ENCODE measurements at places on chromosomes 11 and 22.
A peak's percentile ranks its signal among the peaks of the same experiment; 100 is the strongest.

DNA sequence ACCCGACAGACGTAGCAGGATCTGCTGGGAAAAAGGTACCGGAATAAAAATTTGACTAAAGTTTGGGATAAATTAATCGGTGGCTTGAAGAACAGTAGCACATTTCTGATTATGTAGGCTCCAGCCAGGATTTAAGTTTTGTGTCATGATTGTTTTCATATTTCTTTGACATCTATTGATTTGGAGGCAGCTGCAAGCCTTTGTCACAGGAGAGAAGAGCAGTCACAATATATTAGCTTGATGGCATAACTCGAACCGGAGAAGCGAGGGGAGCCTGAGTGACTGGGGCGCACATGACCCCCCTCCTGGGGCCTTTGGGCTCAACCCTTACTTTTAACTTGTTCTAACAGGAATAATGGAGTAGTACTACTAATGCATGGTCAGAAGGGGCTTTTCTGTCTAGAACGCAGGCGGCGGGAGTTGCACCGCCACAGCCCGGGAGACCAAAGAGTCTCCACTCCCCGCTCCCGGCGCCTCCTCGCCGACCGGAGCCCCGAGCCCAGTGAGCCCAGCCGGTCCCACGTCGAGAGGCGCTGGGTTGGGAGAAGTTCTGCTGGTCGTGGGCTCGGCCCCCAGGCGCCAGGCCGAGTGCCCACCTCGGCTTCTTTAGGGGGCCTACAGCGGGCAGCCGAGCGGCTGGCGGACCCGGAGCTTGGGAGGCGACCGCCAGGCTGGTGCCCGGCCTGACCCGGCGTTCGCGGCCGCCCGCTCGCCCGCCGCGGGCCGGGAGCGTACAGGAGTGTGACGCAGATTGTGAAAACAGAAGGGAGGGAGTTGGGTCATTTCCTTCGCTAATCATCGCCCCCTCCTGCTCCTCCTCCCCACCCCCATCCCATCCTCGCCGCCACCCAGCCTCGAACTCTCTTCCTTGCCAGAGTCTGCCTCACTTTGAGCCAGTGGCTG, 15.7 kb upstream of the PAX6 start:
- no peak for DNase-seq

DNA sequence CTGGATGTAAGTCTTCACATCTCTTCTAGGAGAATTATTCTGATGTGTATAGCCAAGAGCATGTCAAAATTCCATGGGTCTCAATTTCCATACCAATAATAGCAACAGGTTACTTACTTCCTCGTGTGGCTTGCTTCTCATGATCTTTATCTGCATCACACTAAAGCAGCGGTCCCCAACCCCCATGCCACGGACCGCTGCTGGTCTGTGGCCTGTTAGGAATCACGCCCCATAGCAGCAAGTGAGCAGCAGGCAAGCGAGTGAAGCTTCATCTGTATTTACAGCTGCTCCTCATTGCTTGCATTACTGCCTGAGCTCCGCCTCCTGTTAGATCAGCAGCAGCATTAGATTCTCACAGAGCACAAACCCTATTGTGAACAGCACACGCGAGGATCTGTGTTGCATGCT, 28.9 kb upstream of the SLC25A1 start:
- DNase-seq, result peak; percentile 11

DNA sequence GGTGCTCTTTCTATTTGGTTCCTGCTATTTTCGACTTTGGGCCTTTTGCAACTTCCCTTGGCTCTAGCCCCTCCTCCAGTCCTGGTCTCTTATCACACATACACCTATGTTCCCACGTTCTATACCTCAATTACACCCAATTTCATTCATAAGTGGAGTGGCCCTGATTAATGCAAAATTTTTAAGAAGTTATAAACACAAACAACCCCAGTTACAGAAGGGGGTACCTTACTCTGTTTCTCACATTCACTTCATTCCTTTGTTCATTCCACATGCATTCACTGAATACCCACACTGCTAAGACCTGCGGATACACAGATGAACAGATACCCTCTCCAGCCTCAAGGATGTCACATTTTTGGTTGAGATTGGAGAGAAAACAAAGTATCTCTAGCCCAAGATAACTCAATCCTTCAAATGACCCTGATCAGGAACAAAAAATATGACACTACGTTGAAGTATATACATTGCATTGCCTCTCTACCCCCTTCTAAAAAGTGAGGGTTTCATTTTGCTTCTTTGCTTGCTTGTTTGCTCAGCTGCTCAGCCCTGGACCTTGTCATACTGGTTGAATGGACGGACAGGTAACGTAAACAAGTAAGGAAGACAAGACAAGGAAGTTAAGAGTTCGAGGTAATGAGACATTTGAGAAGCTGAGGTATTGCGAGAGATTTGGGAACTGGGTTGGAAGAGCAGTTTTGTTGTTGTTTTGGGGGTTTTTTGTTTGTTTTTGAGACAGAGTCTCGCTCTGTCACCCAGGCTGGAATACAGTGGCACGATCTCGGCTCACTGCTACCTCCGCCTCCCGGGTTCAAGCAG, 3.6 kb upstream of the VPS37C start:
- no peak for DNase-seq

DNA sequence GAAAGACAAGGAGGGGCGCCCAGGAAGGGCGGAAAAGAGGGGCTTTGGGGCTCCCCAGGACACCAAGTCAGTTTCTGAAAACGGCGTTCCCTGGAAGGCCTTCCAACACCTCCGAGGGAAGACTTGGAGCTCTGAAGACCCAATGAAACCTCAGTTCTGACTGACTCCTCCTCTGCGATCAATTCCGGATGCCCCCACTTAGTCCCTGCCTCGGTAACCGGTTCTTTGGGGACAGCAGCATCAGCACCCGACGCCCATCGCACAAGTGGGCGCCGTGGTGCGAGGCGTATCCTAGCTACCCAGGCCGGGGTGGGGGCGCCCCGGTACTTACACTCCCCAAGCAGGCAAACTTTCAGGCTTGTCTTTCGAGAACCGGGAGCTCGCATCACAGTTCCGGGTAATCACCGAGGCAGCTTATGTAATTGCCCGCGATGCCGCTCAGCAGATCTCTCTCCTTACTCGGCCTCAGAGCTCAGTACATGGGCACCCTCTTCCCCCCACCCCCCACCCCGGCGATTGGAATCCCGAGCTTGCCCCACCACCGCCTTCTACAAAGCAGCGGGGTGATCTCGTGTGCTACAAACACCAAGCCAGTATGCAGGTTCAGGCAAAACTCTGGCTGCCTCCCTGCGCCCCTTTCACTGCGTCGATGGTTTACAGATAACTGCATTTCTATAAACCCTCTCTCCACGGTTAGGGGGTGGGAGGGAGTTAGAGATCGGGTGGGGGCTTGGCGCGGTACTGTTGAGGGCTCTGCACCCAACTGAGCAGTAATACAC, 2.0 kb downstream of the TENM4 start:
- DNase-seq, result peak; percentile 64

GRCh38 chr11:82673631-82674030, 60.0 kb downstream of the FAM181B start:
- DNase-seq, result no peak

DNA sequence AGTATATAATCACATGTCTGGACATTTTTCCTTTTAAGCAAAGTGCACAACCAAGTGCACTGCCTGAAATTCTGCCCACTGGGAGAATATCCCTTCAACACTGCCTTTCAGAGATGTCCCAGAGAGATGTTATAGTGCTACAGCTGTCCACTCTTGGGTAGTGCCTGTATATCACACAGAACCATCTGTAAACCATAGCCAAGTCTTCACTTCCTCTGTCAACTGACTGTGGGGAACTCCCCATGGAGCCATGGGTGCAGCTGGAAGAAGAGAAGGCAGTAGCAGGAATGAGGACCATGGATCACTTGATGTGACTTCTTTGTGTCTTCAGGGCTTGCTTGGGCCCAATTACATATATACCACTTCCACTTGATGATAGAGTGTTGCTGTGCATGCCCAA, 44.6 kb upstream of the LIN7C start:
- no peak for DNase-seq

GRCh38 chr11:80778432-80778831, 1337.6 kb upstream of the TENM4 start:
- no peak for DNase-seq

DNA sequence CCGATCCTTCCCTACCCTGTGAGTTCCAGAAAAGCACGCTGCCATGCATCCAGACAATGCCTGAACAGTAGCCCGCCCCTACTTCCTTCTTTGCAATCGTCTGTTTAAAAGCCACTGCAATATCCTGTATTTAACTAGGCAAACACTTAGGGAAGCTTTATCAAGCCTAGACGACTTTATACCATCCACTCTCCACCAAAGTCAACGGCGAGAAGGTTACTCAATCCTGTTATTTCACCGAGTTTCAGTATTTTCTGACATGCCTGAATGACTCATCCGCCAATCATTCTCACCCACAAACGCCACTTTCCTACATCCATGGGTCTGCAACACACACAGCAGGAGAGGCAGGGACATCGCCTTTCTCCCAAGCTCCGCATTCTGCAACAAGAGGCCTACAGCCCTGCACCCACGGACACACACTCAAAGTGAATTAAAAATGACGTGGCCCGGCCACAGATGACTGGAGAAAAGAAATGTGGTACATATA, 9.3 kb downstream of the CELSR1 start:
- no peak for DNase-seq

GRCh38 chr22:45757068-45757467, 85.4 kb downstream of the ATXN10 start:
- no peak for DNase-seq

GRCh38 chr11:68798221-68798813, 43.4 kb downstream of the CPT1A start:
- no peak for DNase-seq

- no peak for DNase-seq
Measured at GRCh38 chr22:34913826-34914225, 152.1 kb upstream of the ISX start.

GRCh38 chr22:46280063-46280817, 12.4 kb downstream of the TTC38 start:
- DNase-seq, result no peak

DNA sequence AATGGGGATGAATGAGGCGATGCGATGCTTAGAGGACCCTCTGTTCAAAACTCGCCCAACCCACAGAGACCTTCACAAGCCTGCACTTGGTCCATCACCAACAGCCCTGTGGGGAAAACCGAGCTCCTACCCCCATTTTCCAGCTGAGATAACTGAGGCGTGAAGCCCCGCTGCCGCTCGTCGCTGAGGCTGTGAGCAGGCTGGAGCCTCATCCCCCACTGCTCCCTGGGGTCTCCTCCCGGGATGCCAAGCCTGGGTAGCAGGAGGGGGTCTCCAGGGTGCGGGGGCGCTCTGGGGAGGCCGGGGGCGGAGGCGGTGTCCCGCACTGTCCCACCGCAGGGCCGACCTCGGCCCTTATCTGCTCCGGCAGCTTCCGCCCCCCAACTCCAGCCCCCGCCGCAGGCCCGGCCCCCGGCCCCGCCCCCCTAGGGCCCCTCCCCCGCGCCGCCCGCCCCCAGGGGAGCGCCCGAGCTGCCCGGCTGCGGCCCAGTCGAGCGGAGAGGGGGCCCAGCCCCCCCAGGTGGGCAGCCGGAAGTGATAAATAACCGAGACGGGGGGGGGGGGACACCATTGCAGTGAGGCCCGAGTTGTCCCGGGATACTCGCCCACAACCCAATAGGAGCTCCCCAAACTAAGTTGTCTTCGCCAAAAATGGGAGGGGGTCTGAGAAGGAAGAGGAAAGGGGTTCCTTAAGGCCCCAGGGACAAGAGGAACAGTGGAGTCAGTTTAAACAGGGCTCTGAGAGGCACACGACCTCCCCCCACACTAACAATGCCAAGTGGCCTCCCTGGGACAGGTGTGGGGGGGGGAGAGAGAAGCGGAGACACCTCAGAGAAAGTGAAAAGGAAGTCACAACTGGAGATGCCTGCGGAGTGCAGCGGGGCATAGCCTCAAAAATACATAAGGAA, 8.3 kb upstream of the SLC39A13 start:
- no peak for DNase-seq

GRCh38 chr11:26665946-26666345, 55.9 kb downstream of the SLC5A12 start:
- no peak for DNase-seq

- DNase-seq, result no peak
Measured at GRCh38 chr11:44016546-44017442, 31.0 kb upstream of the ACCSL start.

GRCh38 chr11:94007906-94008305, 13.2 kb upstream of the HEPHL1 start:
- no peak for DNase-seq

DNA sequence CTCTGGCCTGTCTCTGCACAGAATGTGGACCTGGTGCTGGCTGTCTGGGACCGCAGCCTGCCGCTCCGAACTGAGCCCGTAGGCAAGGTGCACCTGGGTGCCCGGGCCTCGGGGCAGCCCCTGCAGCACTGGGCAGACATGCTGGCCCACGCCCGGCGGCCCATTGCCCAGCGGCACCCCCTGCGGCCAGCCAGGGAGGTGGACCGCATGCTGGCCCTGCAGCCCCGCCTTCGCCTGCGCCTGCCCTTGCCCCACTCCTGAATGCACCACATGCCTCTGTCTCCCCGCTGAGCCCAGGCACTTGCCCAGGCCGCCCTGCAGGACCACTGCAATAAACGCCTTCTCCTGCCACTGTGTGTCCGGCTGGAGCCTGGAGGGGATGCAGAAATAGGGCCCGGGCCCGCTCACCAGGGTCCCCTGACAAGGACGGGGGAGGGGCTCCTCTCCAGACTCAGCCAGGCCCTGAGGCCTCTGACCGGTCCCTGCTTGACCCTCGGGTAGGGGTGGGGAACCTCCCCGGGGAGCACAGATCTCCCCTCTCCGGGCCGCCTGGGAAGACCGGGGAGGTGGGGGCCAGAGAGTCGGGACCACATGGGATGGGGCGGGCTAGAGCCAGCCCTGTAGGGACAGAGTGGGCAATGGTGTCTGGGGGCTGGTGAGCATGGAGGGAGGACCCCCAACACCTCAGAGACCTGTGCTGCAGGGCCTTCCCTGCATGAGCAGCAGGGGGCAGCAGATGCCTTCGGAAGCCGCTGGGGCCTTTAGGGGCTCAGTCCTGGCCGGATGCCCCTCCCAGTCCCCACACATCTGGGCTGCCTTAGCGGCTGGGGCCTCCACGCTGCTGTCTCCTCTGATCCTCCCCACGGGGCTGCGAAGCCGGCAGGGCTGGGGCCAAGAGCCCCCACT, 1.4 kb upstream of the TNNI2 start:
- DNase-seq, result peak; percentile 83

DNA sequence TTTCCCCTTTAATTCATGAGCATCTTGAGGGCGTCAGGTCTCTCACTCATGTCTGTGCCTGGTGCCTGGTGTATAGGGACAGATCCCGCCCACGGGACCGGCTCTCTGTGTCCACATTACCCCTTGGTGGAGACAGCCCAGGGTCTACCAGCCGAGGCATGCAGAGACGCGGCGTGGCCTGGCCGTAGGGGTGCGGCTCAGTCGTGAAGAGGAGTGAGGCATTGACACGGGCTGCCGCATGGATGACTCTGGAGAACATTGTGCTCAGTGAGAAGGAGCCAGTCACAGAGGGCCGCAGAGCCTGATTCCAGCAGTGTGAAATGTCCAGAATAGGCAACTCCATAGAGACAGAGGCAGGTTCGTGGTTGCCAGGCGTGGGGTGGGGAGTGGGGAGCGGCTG, 209.8 kb downstream of the TBC1D22A start:
- no peak for DNase-seq

- peak; percentile 77 for DNase-seq
Measured at GRCh38 chr22:25666308-25666707, 75.7 kb upstream of the MYO18B start.

- no peak for DNase-seq
Measured at GRCh38 chr11:114846416-114846791, 168.1 kb downstream of the NXPE2 start.

Measured in upper lobe of right lung (tissue), 1 donor.